T-helper 1 cell treated with Interleukin-12 subunit alpha and Interleukin-12 subunit beta and Interleukin-4 antibody, amounts not matched to agents 30 ng/mL and 1 ng/mL, for 36 hours (primary cell): ENCODE measurements at places on chromosomes 12 and 14. TPM values are rescaled to one million over a fixed set of nuclear protein-coding genes. Genes with fewer than 3 reads are reported as not detected.

CLEC1B gene
- total RNA-seq, result not detected in 2 replicates

MUCL1 gene
- total RNA-seq, result not detected in 2 replicates

A2ML1 gene
- total RNA-seq, result not detected in 2 replicates

PLEKHH1 gene
- 0.71 and 1.1 TPM in 2 replicates for total RNA-seq

GIT2 gene
- 139 TPM in 2 replicates for total RNA-seq

FAM222A gene
- total RNA-seq, result 0.51 and 0.80 TPM in 2 replicates
